ENCODE measurements at places on chromosomes 3 and 15.
A peak's percentile ranks its signal among the peaks of the same experiment; 100 is the strongest.

GRCh38 chr3:137845194-137845593 lies 81.1 kb downstream of the SOX14 start:
- DNase-seq = no peak

DNA sequence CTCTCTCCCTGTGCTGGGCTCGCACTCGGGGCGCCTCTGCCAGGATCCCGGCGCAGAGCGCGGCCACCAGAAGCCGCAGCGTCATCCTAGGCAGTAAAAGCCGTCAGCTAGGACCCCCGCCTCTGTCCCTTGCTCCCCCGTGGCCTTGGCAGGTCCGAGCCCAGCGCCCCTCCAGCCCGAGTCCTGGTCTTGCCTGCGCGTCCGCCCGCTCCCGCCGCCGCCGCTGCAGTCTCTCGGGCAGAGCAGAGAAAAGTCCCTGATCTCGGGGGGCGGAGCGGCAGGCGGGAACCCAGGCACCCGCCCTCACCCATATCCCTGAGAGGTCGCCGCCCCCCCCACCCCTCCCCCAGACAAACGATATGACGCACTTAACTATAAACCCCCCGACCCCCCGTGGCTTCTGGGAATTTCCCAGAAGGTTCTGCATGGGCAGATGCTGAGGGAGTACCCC lies at the start of gene COL7A1:
TSS of gene COL7A1 (minus strand) at position 255 of the 451 bp plus-strand sequence. CDS start at position 85, 170 bp downstream.
- DNase-seq = no peak

DNA sequence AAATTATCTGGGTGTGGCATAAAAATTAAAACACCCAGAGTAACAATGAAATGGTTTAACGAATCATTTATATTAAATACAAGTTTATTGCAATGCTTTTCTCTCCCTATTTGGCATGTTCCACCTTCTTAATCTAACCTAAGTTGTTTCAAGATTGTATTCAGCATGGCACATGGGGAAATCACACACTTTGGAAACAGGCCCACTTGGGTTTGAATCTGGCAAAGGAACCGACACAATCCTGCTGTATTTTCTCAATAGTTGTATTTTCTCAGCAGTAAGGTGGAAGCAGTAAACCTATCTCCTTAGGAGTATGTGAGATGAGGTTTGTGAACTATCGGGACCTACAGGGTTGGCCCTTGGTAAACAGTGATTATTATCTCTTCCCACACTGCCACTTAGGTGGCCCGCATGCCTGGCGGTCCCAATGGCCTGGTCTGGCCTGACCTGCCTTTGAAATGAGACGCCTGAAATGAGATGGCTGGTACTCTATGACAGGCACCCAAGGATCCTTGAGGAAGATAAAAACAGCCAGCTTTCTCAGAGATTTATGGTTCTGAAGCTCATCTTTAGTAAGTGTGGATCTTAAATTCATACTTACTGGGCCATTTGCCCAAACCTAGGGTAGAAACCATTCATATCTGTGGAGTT lies 45.3 kb upstream of the VILL start:
- DNase-seq = no peak

DNA sequence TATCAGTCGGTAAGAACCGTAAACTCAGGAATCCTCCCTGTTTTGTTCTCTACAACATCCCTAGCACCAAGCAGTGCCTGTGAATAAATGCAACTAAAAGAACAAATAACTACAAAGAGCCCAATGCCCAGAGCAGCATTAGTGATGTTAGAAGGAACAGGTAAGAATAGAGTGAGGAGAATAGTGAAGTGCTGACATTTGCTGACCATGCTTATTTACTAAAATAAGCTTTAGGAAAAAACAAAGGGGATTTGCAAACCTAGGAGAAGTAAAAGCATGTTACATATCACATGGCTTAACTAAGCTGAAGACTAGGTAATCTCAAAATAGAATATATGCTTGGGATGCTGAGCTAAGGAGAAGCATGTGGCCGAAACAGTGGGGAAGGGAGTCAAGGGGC lies 186.1 kb upstream of the SLC2A2 start:
- DNase-seq = no peak

DNA sequence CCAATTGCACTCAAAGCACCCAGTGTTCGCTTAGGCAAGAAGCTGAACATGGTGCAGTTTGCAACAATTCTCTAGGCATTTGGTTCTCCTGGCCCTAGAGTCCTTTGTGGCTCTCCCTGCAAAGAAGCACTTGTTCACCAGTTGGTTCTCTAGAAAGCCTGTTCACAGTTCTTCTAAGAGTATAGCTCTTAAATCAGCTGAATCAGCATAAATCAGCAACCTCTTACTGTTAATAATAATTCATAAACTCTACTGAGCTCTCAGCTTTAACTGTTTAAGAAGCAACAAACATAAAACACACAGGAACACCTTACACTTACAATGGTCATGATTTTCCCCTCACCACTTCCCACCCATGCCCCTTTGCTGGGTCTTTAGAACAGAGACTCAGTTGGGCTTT lies 56.8 kb upstream of the PPP2R3A start:
- no peak for DNase-seq

DNA sequence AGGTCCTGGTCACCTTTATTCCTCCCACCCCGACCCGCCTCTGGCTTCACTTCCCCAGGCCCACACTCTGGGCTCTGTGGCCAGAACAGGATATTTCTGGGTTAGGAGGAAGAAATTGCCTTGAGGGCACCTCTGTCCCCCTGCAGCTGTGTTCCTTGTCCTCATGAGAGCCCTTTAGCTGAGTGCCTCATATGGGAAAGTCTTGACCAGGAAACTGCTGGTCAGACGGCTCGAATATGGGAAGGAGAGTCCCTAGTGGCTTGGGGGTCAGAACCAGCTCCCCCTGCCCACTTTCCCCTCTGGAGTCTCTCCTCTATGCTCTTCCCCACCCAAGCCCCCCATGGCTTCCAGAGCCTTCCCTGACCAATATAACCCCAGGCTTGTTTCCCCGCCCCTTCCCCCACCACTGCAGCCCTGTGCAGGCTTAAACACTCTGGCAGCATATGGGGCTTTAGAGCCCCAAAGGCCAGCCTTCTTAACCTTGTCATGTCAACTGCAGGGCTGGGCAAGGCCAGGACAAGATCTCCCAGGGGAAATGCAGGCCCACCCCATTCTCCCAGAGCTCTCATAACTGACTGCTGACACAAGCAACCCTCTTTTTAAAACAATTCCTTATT lies 36.4 kb downstream of the SEC22C start:
- DNase-seq = no peak

- DNase-seq = no peak
Measured at GRCh38 chr3:166451997-166452396, 614.8 kb upstream of the BCHE start.

DNA sequence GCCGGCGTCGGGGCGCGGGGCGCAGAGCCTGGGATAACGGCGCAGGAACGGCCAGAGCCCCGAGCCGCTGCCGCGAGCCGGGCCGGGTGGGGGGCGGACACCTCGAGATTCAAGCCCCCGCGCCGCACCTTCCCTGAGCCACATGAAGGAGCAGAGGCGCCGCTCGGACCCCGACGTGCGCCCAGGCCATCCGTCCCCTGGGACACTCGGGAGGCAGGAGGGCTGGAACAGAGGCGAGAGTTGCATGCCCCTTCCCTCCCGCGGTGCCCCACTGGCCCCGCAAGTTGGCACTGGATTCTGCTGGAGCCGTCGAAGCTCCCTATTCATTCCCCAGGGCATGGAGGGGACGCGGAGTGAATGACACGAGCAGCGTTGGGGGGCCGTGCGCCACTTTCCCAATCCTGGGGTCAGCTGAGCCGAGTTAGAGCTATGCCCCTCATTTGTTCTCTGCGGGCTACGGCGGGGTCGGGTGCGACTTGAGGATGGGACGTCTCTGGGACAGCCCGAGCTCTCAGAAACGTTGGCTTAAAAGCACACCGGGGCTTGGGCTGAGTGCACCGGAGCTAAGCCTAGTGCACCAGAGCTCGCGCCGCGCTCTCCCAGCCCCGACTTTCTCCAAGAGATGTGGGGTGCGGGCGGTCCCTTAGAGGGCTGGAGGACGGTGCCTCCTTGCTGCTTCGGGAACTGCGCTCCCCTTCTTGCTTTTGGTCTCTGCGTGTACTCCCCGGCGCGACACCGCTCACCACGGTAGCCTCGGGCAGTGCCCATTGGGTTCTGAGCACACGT lies 588 bp downstream of the SLC6A1 start:
- DNase-seq = no peak

- no peak for DNase-seq
Measured at GRCh38 chr3:131843174-131843573, 191.6 kb downstream of the CPNE4 start.

DNA sequence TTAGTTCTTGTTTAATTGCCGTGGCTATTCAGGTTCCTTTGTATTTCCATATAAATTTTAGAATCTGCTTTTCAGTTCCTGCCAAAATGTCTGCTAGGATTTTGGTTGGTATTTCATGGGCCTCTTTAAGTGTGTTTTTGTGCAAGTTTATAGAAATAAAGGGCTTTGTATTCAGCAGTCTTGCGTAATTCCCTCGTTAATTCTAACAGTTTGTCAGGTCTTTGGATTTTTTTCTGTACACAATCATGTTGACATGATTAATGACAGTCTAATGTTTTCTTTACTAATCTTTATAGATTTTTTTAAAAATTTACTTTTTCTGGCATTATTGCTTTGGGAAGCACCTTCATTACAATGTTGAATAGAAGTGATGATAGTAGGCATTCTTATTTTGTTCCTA lies 120.9 kb downstream of the NEK11 start:
- no peak for DNase-seq

GRCh38 chr3:43095370-43095769 lies 10.5 kb downstream of the POMGNT2 start:
- DNase-seq = no peak

- no peak for DNase-seq
Measured at GRCh38 chr3:55704521-55704920, 217.4 kb upstream of the WNT5A start.

DNA sequence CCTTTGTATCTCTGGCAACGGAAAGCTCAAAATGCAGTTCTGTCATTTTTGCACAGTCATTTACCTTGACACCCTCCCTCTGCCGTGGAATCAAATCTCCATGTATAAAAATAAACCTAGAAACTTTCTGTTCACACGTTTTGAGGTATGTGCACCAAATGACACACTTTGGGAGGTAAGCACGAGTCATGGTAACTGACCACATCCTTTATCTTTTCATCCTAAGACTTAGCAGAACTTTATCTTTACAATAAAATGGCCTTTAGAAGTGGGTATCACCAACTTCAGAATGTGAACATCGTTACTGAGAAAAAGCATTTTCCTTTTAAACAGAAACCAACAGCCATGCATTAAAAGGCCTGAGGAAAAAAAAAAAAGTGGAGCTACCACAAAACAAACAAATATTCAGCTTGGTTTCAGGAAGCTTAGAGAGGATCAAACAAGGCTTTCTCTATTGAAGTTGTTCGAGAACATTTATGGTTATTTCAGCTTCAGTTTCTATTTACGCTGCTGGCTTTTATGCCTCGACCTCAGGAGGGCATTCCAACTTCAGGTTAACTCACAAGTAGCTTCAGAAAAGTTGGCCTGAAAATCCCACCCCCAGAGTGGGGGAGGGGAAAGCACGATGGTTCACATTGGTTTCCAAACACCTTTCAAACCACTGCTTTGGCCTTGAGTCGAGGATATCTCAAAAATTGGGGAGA lies 171.1 kb upstream of the ICE2 start:
- DNase-seq = no peak

DNA sequence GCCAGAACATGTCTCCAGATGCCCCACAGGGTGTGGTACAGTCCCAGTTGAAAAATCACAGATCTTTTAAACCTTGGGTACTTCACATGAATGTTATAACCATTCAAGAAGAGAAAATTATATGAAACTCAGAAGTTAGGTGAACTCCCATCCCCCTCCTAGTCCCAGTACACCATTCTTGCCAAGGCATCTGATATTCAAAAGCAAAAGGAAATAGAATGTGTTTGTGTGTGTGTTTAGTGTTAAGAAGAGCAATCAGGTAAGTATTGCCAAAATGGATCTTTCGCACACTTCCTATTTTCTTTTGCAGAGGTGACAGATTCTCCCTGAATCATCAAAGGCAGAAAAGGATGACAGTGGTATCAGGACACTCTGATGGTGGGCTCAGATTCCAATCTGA lies 44.1 kb upstream of the LMOD3 start:
- no peak for DNase-seq

GRCh38 chr15:44307712-44308111 lies 19.2 kb downstream of the GOLM2 start:
- DNase-seq = no peak

DNA sequence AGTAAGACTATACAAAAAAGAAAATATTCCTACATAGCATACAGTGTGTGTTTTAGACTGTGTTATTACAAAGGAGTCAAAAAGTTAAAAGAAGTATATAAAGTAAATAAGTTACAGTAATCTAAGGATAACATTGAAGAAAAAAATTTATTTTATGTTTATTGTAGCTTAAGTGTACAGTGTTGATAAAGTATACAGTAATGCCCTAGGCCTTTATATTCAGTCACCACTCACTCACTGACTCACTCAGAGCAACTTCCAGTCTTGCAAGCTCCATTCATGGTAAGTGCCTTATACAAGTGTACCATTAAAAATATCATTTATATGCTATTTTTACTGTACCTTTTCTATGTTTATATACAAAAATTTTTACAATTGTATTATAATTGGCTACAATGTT lies 220.1 kb downstream of the BCHE start:
- no peak for DNase-seq

- DNase-seq = no peak
Measured at GRCh38 chr15:89051875-89052274, 36.4 kb upstream of the ABHD2 start.

GRCh38 chr15:91853511-91853947 lies at the start of gene SLCO3A1:
SLCO3A1 (plus strand) TSS chr15:91853708.
- DNase-seq = peak; percentile 80

- no peak for DNase-seq
Measured at GRCh38 chr15:88630798-88631463, 7.9 kb upstream of the ISG20 start.

- DNase-seq = no peak
Measured at GRCh38 chr3:11199902-11200845, 45.9 kb downstream of the HRH1 start.

GRCh38 chr3:155112661-155113389 lies 32.7 kb downstream of the MME start:
- no peak for DNase-seq

GRCh38 chr3:79767194-79767904 lies 449 bp downstream of the ROBO1 start:
- DNase-seq = no peak

GRCh38 chr3:99499235-99500158 lies 138.9 kb upstream of the COL8A1 start:
- no peak for DNase-seq

- DNase-seq = no peak
Measured at GRCh38 chr3:102181175-102181920, 253.5 kb upstream of the ZPLD1 start.

Data from CD4-positive, alpha-beta T cell treated with Interleukin-15 for 1 hour (primary cell).